GM12892 (cell line): ENCODE measurements at places on chromosomes 5 and 9.
A peak's percentile ranks its signal among the peaks of the same experiment; 100 is the strongest.

DNA sequence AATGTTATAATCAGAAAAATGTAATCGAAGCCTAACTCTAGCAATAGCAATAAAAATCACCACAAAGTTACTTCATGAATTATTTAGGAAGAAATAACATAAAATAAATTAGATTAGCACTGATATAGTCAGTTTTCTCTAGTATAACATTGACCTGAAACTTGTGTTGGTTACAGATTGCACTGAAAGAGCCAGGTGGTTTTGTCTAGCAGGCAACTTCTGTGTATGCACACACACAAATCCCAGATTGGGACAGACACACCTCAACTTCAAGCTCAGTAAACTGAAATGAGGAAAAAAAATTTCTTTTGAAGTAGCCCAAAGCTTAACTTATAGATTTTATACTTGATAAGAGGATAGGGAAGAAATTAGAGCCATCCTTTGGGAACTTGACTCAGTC is 129.3 kb downstream of the EFNA5 start:
- no peak for DNase-seq

- no peak for DNase-seq
Observed at GRCh38 chr5:65821966-65822365, 100.0 kb downstream of the NLN start.

DNA sequence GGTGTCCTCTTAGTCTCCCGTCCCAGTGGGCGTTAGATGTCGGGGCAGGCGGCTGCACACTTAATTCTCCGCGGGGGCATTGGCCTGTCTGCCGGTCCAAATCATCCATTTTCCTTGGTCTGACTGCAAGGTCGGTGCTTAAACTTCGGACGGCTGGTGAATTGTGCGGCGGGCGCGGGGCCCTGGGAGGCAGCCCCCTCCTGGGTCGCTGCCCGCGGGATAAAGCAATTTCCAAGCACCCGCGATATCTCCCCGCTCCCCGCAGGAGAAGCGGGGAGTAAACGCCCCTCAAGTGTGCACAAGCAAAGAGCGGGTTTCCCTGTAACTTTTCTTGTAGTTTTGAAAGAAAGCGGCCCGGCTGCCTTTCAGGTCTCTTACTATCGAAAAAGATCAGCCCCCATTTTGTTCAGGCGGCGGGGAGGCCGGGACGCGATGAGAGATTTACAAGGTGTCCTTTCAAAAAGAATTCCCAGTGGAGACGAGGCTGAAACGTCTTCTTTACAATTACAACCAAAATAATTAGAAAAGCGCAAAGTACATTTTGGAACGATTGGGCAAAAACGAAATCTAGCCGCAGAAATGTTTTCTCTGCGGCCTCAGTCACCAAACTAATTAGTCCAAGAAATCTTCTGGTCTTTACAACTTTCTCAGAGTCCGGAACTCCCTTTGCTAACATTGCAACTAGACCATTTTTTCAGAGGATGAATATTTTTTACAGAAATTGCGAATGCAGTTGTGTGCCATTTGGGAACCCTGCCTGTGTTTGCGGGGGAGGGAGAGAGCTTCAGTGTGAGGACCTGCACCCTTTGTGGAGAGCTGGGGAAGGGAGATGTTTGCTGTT is 1.8 kb downstream of the IRX1 start:
- no peak for DNase-seq

- DNase-seq: peak; percentile 47
Observed at GRCh38 chr9:122810306-122810946, 10.5 kb downstream of the OR1K1 start.

DNA sequence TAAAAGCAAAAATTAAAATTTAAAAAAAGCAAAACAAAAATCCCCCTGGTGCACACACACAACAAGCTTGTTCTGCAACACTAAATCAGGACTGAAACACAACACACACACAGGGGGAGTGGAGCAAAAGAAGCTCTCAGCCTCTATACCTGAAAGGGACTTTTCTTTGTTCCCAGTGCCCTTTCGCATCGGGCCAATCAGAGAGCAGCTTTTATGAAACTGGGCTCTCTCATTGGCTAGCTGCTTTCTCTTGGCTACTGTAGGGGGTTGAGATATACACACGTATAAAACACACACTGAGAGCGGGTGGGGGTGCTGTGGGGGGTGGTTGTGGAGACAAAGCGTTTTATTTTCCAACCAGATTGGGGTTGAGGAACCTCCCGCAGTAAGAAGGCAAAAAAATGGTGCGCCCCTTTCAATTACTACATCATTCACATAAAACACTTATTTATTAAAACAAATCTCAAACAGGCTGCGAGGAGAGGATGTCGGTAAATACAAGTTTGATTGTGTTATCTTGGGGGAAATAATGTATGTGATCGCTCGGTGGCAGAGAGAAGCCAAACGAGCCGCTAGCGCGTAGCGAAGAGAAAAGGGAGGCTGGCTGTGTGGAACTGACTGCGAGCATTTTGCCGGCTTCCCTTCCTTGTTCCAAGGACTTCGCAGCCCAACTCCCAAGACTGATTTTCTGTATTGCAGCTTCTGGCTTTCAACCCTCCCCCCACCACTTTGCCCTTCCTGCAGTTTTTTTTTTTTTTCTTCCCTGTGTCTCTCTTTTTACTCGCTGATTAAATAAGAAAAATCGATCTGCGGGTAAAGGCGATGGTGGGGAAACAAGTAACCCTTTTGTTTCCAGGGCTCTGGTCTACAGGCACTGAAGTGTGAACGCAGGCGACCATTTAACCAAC is 2.5 kb upstream of the ZNF608 start:
- peak; percentile 48 for DNase-seq

DNA sequence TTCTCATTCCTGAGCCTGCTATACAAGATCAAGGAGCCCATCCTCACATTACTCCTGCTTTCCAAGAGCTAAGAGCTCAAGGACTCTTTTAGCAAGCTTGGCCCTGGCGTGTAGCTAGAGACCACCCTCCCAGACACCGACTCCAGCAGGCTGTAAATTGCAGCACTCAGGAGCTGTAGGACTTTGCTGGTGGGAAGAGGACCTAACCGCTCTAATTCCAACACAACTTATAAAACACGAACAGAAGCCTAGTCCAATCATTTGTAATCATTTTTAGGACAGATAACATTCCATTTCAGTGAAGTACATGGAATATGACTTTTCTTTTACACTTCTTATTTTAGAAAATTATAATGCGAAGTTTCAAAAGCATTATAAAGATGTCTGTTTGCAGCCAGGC is 219.9 kb downstream of the NXNL2 start:
- no peak for DNase-seq

DNA sequence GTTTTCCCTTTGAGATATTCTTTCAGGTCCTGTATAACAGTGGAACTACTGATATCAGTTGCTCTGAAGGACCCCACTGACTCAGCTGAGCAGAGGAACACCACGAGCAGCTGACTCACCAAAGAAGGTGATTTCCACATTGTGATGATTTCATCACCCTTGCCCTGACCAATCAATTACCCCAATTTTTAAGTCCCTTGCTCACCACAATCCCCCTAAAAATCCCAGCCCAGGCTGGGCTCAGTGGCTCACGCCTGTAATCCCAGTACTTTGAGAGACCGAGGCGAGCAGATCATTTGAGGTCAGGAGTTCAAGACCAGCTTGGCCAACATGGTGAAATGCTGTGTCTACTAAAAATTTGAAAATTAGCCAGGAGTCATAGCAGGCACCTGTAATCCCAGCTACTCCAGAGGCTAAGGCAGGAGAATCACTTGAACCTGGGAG is 125.3 kb upstream of the ABCA1 start:
- no peak for DNase-seq

DNA sequence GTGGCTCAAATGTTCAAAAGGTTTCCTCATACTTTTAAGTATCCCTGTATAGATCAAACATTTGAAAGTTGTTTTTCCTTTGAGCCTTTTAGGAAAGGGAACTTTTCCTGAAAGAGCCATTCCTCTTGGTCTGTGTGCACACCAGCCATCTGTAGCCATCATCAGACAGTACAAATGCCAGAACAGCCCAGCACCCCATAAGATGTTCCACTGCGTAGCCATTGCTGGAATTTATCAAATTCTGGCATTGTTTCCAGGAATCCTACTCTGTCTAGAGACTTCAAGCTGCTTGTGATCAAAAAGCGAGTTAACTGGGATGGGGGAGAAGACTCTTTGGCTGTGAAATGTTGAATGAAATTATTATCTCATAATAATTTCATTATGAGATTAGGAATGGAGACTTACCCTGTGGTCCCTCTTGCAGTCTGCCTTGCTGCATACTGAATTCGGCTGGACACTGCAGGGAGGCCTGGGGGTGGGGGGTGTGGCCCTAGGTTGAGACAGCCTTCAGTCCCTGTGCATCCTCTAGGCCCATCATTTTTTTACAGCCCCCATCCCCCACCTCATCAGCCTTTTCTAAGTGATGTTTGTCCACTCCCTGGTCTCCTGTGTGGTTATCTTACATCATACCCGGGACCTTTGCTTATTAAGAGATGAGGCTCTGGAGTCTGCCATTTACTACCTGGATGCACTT is 99.8 kb downstream of the RALGPS1 start:
- no peak for DNase-seq

- DNase-seq: no peak
Observed at GRCh38 chr5:6158974-6159831, 219.1 kb downstream of the MED10 start.

DNA sequence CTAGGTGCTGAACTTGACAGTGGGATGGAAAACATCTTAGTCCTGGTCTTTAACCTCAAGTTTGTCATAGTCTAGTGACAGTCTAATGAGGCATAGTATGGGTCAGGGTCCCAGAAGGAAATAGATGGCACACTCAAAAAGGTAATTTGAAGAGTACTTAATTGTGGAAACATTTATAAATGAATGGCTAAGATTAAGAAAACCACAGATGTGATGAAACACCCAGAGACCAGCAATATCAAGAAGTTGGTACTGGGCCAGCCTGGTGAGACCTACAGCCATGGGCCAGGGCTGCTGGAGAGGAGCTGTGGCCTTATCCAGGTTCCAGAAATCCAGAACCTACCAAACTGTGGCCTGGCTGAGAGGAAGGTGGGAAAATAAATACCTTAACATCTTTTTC is 93.5 kb upstream of the ATG10 start:
- DNase-seq: no peak

GRCh38 chr9:94643176-94643575 is 3.9 kb upstream of the FBP1 start:
- DNase-seq: no peak

DNA sequence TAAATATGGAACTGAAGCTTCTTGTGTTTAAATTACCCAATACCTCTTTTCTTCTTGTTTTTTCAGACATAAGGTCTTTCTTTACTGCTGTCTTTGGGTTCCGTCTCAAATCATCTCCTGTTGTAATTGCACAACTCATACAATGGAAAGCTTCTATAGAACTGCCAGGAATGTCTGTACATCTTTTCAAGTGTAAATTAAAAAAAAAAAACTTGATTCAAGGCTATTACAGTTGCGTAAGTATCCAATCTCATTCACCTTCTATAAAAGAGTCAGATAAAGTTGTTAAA is 243.5 kb downstream of the ICE1 start:
- no peak for DNase-seq
